ENCODE measurements at places on chromosomes 2 and 18.
A peak's percentile ranks its signal among the peaks of the same experiment; 100 is the strongest.

DNA sequence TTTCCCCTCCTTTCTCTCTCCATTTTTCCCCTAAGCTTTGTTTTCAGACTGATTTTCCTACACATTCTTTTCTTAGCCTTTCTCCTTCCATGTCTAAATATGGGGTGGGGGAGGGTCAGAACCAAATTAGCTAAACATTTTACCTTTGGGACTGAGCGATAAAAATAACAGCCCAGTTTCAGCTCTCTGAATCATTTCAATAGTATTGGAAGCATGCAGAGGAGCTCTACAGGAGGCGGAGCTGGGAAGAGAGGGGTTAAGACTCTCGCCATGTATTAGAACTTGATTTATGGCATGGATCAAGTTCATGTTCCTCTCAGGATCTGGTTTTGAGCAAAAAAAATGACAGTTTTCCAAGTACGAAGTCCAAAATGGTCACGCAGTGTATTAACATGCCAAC is 109.1 kb downstream of the CPO start:
- no peak for DNase-seq

DNA sequence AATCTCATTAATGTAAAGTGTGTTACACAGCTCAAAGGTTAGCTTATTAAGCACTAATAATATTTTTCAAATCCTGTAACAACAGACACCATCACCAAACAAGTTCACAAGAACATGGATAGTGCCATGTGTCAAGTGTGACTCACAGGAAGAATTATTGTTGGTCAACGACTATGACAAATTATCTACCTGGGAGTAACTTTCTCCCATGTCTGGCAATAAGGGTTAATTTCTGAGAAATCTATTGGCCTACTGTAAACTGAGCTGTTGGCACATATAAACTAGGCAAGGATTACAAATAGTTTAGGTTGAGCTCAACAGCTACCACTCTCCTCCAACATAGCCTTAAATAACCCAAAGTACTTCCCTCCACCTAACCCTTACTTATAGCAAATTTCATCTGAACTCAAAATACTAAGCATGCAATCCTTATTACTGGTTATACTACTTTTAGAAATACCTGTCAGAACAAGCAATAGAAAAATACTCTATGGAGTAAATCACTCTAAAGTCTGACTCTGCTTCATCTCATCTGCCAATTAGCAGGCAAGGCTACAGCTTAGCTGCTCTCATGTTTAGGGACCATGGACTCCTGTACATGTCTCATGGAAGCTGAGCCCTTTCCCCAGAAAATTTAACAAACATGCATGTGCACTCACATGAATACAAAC is 223.0 kb downstream of the NBAS start:
- DNase-seq, result no peak

GRCh38 chr2:8548065-8548618 is 133.7 kb upstream of the ID2 start:
- DNase-seq, result no peak

DNA sequence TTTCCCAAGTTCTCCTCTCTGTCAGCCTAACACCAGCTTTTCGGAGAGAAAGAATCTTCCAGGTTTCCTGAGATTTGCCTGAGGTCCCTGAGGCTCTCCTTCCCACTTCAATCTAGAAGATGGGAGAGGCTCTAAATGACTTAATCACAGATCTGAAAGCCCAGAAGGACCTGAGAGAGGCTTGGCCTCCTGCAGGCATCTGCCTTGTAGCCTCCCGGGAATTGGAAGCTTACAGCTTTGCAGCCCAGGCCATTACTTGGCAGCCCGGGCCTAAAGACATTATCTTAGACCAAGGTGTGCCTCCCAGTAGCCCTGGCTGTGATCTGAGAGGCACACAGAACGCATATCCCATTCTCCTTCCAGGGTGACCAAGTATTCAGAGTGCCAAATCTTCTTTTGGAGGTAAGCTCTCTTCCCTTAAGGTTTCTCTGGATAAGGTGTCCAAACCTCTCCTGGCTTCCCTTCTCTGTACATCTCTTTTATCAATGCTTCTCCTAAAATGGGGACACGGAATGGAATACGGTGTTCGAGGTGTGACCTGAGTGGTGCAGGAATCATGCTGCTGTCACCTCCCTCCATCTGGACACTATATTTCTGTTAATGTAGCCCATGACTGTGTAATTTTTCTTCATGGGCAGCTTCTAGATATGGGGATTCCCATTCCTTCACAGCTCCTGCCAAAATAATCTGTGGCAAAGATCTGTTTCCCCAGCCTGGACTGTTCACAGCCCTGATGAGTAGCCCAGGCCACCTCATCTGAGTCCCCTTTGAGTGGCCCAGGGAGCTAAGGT is 16.0 kb downstream of the CTIF start:
- DNase-seq, result no peak

DNA sequence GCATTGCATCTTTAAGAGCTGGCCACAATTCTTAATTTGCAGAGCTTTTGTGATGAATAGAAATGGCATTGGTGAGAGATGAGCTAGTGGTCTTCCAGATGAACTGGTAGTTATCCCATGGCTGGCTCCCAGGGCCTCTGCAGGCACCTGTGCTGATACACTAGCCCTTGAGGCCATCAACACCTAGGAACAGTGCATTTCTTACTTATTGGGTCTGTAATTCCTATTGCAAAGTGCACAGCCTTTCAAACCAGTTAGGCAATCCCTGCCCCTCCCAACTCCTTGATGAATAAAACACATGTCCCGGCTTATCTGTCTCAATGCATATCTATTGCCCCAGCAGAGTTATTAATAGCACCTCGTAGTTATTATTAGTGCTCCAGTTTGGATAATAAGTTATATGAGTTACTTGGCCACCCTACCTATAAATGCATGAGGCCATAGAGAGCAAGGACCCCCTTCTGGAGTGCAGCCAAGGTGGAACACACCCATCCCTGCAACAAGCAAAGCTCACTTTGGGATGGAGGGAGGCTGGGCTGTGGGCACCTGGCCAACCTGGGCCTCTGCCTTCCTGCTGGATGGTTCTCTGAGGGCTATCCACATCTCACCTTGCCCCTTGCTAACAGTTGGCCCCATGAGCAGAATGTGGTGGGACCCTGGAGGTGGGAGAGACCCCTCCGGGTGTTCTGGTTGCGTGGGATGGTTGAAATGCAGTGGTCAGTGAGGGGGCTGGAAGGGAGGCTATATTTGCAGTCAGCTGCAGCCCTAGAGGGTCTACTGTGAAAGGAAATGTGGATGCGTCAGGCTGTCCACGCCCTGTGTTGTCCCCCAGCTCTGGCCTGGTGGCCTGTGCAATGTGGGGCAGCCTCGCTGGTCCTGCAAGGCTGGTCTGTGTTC is 455.9 kb upstream of the HS6ST1 start:
- no peak for DNase-seq

GRCh38 chr2:205543262-205543843 is 138.9 kb upstream of the NRP2 start:
- no peak for DNase-seq

- no peak for DNase-seq
These were observed 550.2 kb upstream of the SALL3 start for GRCh38 chr18:78429127-78430108.

DNA sequence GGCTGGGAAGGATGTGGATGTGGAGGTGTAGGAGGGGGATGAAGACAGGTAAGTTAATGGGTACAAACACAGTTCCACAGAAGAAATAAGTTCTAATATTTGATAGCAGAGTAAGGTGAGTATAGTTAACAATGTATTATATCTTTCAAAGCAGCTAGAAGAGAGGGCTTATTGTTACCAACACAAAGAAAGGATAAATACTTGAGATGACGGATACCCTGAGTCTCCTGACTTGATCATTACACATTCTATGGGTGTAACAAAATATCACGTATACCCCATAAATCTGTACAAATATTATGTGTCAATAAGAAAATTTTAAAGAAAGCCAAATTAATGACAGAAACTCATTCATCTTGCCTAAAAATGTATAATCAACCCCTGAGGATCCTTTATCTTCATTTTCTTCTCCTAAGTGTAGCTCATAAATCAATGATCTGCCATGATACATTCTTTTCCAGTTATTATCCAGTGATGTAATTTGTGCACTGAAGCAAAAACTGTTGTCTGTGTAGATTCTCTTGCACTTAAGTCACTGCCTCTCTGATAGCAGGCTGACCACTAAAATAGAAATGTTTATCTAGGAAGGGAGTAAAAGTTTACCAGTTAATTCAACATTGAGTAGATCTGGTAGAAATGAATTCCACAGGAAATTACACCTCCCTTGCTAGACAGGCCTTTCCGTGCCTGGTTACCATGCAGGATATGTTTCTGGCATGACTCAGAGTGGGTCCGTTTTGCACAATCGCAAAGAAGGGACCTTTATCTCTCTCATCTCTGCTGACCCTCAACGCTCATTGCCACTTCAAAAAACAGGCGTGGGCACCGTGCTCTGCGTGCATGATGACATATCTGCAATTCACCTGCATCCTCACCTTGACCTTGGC is 249.7 kb upstream of the NCKAP5 start:
- no peak for DNase-seq

DNA sequence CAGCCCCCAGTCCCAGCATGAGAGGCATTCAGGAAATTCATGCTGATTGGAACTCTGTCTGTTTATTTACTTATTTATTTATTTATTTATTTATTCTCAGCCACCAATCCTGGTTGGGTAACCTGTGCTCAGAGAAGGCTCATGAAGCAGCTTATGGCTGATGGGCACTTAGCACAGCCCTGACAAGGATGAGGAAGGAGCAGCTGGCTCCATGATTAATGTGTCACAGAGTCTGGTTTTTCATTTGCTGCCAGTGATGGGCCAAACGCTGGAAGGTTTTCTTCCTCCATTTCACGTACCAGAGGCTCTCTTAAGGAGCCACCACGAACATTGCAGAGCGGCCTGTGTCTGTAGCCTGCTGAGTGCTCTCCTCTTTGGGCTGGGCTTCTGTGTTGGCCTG is 28.3 kb upstream of the KCNS3 start:
- DNase-seq, result no peak

- no peak for DNase-seq
These were observed 38.4 kb downstream of the CAB39 start for GRCh38 chr2:230751062-230751461.

DNA sequence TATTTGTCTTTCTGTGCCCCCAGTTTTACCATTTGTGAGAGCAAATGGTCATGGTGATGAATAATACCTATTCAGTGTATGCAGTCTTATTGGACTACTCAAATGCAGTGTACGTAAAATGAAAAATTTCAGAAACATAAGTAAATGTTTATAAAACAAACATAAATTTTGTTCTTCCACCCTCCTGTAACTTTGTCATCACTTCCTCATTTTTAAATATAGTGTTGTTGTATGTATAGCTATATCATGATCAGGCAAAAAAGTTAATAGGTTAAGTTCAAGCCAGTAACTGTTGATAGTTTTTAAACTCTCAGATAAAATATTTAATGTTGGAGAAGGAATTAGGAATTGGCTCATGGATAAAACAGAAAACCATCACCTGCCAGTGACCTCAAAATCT is 93.2 kb downstream of the KLF7 start:
- DNase-seq, result no peak

DNA sequence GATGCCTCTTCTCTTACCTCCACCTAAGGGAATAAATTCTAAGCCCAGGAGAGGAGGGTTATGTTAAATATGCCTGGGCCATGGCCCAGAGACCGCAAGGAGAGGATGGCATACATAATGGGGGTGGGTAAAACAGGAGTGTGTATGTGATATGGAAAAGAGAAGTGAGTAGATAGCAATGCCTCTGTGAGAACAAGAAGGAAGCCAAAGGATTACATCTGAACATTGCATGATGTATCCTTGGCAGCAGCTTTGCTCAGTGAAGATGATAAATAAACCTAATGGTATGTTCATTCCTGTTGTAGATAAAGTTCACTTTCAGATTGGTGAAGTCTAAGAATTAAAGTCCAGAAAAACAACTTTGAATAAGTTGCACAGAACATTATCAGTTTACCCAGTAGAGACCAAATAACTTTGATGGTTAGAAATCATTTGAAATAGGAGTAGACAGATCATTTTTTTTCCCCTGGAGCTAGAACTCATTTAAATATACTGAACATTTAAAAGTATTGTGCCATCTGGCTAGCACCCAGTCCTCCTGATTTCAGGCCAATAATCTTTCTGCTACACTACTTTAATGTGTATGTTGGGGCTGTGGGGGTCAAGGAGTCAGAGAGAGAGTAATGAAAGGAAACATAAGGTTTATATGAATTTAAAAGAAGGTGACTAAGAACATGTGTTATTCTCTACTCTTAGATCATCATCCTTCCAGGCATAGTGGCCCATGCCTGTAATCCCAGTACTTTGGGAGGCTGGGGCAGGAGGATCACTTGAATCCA is 231.7 kb downstream of the PARD3B start:
- DNase-seq, result no peak

GRCh38 chr2:28101892-28102291 is 211.4 kb downstream of the BABAM2 start:
- no peak for DNase-seq

- DNase-seq, result peak; percentile 50
These were observed 48.2 kb upstream of the MAP3K20 start for GRCh38 chr2:173027181-173028128.

DNA sequence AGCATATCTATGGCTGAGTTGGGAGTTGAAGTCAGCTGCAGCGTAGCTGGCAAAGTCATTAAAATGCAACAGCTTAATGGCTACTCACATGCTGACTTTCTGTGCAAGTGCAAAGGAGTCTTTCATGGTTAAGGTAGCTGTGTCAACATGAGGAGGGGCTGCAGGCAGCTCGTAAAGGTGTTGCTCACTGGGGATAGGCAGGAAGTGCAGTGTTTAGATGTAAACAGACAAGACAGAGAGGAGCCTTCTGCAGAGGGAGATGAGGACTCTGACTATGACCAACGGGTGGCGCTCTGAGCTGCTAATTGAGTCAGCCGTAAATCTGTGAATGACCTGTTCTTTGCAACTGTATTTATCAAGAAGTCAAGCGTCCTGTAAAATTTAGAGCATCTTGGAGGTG is 22.3 kb upstream of the CAVIN2 start:
- no peak for DNase-seq

- no peak for DNase-seq
These were observed 221.7 kb upstream of the SH3BP4 start for GRCh38 chr2:234730066-234730640.

GRCh38 chr2:36727550-36727949 is 31.0 kb downstream of the VIT start:
- no peak for DNase-seq

- no peak for DNase-seq
These were observed 52.6 kb downstream of the TRIP12 start for GRCh38 chr2:229869226-229869625.
